ENCODE measurements at places on chromosomes 2 and 18.
A peak's percentile ranks its signal among the peaks of the same experiment; 100 is the strongest.

GRCh38 chr18:6666012-6666685 is 63.4 kb upstream of the ARHGAP28 start:
- DNase-seq: no peak

DNA sequence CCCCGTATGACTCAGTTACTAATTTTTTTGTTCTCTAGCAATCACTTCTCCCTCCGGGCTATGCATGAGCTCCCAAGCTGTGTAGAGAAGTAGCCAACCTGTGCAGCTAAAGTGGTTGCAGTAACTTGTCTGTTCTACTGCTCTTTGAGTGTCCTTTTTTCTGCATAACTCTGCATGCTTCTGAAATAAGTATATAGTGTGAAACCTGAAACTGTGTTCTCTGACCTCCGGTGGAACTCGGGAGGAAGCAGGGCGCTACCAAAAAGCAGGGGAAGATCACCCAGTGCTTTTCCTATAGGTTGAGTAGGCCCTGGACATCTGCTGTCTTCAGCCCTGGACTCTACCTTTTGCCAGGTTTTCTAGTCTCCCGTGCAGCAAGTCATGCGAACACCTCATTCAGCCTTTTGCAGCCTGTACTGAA is 47.8 kb downstream of the PHLPP1 start:
- no peak for DNase-seq

DNA sequence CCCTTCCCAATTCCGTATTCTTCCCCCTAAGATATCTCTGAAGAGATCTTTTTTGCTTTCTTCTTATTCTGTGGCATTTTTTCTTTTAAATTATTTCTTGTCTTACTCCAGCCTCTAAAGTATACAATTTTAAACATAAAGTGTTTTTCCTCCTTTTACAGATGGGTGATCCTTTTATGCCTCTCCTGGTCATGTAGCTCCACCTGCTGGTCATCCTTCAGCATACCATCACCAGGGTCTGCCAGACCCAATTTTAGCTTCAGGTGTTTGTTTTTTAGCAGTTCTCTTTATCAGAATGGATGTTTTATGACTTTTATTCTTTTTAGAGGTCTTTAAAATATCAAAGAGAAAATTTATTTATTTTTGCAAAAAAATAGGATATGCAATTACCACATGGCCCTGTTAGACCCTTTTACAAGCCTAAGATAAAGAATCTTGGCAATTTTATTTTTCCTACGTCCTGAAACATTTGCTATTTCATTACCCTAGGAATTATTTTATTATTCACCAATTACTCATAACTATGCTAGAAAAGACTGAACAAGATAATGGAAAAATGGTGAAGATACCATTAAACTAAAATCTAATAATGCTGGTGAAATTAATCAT is 55.5 kb downstream of the PIGN start:
- peak; percentile 78 for DNase-seq

DNA sequence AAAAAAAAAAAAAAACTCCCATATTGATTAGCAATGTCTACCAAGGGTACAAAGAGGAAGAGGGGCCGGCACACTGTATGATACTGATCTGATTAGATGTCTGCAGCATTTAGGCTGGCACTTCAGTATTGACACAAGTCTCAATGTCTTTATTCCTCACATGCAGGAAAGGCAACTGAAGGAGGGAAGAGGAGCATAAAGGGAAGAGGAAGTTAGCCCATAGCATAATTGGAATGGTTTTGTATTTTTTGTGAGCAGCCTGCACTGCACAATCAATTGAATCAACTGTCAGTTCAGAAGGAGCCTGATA is 79.0 kb downstream of the DNER start:
- no peak for DNase-seq

DNA sequence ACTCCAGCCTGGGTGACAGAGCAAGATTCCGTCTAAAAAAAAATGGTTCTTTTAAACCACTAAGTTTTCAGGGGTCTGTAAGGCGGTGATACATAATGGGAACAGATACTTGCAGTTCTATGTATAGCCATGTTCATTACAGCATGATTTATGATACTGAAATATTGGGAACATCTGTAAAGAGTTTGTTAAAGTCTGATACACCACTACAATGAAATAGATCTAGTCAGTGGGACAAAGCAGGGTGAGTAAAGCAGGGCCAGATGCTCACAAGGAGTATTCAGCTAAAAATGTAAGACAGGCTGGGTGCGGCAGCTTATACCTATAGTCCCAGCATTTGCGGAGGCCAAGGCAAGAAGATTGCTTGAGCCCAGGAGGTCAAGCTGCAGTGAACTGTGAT is 6.2 kb upstream of the ING5 start:
- DNase-seq: no peak

GRCh38 chr2:48471048-48471474 is 58.9 kb upstream of the STON1 start:
- no peak for DNase-seq

All from common myeloid progenitor, CD34-positive (primary cell).